Nephron progenitor cell (in vitro differentiated cells): ENCODE measurements at places on chromosomes 16 and 17.
A peak's percentile ranks its signal among the peaks of the same experiment; 100 is the strongest.

- DNase-seq: no peak
These were observed 28.2 kb downstream of the SF3B3 start for GRCh38 chr16:70551788-70552187.

DNA sequence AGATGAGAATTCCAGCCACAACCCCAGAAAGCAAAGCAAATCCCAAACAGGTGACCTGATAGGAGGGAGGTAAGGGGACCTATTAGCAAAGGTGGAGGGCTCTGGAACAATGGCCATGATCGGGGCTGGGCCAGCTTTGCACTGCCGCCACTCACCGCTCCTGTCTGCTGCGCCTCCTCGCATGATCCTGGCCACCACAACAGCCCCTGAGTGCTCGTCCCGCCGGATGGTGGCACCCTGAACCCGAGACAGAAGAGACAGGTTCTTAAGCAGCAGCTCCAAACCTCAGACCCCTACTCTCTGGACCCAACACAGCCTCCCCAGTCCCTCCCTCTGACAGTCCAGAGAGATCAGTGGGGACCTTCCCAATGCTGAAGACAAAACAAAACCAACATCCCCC, 5.3 kb downstream of the MPP3 start:
- no peak for DNase-seq

- no peak for DNase-seq
These were observed 38.5 kb downstream of the TBC1D16 start for GRCh38 chr17:79997011-79997660.

GRCh38 chr17:263773-264172, 82.3 kb upstream of the DOC2B start:
- no peak for DNase-seq

DNA sequence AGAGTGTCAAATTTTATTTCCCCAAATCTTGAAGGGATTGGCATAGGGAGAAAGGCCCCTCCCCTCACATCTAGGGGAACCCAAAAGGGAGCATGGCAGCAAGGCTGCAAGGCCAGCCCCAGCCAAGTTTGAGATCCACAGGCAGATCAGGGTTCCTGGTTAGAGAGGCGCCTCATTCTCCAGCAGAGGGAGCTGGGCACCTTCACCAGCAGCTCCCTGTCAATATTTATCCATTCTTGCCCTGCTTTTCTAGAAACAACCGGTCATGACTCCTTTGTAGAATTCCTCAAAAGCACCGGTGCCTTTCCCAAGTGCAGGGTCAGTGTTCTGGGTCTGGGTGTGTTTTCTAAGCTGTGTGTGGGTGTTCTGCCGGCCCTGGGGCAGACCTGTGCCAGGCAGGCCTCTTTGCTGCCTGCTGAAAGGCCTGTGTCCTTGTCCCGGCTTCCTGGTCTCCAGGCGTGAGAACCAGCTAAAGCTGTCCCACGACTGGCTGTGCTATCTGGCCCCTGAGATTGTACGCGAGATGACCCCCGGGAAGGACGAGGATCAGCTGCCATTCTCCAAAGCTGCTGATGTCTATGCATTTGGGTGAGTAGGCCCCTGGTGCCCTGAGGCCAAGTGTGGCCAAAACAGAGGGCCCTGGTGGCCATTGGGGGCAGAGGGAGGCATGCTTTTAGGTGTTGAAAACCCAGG, 21.2 kb upstream of the LGALS9 start:
- peak; percentile 32 for DNase-seq

DNA sequence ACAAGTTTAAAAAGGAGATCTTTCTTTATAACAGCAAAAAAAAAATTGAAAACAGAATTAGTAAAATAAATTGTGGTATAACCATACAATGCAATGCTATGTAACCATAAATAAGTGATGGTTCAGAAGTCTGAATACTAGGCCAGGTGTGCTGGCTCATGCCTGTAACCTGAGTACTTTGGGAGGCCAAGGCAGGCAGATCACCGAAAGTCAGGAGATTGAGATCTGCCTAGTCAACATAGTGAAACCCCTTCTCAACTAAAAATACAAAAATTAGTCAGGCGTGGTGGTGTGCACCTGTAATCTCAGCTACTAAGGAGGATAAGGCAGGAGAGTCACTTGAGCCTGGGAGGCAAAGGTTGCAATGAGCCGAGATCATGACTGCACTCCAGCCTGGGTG, 34.6 kb downstream of the CCT6B start:
- no peak for DNase-seq

DNA sequence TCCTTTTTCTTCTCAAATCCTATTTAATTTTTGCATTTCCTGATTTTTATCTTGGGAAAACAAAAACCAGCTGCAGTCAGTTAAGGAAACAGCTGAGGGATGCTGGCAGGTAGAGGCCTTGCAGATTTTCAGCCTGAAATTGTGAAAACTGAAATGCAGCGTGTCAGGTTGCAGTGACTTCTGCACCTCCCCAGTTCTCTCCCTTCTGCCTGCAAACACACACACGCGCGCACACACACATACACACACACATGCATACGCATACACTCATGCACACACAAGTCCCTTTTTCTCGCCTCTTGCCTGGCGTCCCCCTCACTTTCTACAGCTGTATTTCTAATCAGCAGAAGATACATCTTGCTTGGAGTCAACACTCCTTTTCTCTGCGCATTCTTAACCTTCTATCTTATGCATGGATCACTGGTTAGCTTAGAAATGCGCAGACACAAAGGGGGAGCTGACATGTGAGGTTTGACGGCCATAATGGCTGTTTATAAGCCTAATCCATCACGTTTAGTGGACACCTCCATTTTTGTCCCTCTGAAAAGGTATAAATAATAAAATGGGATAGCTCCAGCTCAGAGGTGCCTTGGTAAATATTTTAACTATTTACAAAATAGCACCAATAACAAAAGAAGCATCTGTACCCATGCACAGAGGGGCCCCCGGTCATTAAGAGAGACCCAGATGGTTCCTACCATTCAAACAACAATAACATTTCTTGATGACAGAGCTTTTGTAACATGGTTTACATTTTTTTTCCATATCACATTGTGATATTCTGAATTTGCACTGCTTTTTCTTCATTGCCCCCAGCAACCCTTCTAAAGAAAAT, 392.1 kb upstream of the SALL1 start:
- peak; percentile 47 for DNase-seq

DNA sequence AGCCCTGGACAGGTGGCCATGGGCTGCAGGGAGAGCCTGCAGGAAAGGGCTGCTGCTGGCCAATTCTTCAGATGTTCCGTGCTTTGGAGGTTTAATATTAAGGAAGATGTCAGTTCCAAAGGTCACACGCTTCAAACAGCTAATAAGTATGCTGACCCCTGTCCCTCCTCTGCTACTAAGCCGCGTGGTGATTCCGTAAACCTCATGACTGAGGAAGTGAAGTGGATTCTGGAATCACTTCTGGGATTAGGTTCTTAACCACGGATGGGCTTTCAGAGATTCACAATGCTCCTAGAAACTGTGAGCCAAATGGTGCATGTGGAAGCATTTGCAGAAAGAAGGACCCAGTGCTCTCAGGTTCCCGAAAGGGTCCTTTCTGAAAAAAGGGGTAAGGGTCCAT, 28.5 kb upstream of the ERN1 start:
- no peak for DNase-seq

- DNase-seq: no peak
These were observed 254.4 kb upstream of the FOXF1 start for GRCh38 chr16:86255966-86256365.

DNA sequence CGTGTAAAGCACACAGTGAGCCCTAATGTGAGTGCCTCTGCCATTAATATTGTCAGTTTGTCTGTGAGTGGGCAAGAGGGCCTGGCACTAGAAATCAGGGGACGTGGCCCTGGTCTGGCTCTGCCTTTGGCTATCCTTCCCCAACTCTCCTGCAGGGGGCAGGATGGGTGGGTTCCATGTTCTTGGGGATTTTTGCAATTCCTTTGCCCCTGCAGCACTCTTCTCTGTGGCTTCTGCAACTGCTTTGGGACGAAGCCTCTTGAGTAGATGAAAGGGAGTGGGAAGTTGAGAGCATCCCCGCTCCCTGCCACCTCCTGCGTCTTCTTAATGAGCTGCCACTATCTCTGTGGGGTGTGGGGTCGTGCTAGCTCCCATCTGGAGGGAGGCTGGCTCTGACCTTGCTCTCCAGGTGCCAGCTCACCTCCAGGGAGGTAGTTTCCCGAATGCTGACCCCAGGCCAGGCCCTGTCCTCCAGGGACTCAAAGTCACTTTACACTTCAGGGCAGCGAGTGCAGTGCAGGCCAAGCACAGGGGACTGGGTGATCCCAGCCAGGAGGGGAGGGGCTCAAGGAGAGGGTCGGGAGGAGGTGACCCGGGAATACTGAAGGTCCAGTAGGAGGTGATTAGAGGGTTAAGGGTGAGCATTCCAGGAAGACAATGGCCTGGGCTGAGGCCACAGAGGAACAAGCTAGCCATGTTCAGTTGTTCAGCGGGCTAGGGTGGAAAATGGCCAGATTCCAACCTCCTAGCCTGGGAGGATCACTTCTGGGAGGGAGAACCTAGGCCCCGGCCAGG, 121.0 kb upstream of the NLRP1 start:
- DNase-seq: peak; percentile 41
